ENCODE measurements at places on chromosomes 6 and 20.

DNA sequence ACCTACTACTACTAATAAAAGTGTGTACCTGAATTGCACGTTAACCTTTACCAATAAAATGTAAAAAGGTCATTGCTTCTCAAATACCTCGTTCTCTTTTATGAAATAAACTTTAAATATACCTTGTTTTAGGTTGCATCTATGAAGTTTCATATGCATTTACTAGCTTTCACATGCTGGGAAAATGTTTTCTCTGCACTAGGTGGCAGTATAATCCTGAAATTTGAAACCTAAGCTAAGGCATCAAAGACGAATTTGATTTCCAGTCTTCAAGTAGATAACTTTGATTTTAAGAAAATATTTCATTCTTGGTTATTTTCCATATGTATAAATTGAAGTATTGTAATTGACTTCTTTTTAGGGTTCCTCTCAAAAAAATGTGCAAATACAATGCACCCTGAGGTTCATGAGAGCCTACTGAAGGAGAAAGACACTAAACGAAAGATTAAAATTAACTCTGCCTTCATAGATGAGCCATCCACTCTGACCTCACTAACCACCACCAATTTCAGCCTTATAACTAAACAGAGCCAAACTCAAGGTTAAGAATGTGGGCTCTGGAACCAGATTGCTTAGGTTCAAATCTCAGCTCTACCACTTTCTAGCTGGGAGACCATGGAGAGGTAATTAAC lies 7.3 kb upstream of the COL9A1 start:
- DNase-seq = no peak

GRCh38 chr6:128886706-128887105 lies 3.8 kb downstream of the LAMA2 start:
- no peak for DNase-seq

- DNase-seq = peak; percentile 24
These were observed 102.2 kb downstream of the DCDC2 start for GRCh38 chr6:24255676-24256075.

- DNase-seq = no peak
These were observed 50.8 kb upstream of the JAG1 start for GRCh38 chr20:10724449-10725173.

DNA sequence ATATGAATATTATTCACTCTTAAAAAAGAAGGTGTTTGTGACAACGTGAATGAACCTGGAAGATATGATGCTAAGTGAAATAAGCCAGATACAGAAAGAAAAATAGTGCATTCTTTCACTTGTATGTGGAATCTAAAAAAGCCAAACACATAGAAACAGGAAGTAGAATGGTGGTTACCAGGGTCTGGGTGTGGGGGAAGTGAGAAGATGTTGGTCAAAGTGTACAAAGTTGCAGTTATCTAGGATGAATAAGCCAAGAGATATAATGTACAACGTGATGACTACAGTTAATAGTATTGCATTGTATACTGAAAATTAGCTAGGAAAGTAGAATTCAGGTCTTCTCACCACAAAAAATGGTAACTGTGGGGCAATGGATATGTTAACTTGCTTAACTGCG lies 151.1 kb upstream of the HCRTR2 start:
- no peak for DNase-seq

DNA sequence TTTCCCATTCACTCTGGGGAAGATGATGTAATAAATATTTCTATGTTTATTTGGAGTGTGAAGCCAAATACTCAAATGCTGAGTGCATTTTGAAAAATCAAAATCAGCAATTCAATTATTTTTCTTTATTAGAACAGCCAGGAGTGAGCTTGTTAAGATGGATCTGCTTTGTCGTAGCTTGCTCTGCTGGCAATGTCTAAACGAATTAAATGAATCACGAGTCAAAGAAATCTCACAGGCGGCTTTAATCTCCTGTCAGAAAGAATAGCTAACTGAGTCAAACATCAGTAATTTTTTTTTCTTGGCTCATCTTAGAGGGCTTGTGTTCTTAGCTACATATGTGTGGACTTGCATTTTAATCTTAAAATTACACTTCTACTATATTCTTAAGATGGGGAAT lies 100.2 kb upstream of the HMGN3 start:
- DNase-seq = no peak

GRCh38 chr6:155505608-155505989 lies 50.0 kb upstream of the NOX3 start:
- DNase-seq = no peak

- DNase-seq = no peak
These were observed 43.3 kb upstream of the CHRNA4 start for GRCh38 chr20:63404129-63405085.

DNA sequence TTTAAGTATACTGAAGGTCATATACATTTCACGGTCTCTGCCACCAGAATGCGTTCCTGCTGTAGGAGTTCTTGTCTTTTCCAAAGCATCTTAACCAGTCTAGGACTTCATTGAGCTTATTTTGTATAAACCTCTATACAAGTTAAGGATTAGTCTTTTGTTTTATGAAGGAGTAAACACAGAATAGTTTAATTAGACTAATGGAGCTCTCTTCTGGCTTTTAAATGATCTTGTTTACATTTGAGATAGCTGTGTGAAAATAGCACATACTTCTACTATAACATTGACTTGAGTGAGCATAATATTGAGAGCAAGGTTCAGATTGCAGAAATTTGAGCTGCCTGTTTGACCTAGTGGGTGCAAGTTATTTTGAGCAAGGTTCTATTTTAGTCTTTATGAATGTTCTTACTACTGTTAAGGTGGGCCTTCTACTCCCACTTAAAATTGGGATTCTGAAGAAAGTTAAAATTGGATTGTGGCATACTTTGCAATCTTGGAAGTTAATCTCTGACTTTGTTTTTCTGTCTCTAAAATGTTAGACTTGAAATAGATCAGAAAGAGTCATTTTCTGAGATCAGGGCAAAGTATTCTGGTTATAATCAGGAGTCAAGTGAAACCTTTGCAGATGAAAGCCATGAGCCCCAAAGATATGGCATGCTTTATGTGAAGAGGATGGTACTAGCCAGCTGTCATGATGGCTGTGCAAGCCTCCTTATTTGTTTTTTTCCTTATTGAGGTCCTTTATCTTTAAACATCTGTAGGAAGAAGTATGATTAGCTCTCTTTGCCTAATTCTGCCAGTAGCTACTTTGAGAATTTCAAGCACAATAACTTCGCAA lies 41.8 kb downstream of the RPRD1B start:
- no peak for DNase-seq

DNA sequence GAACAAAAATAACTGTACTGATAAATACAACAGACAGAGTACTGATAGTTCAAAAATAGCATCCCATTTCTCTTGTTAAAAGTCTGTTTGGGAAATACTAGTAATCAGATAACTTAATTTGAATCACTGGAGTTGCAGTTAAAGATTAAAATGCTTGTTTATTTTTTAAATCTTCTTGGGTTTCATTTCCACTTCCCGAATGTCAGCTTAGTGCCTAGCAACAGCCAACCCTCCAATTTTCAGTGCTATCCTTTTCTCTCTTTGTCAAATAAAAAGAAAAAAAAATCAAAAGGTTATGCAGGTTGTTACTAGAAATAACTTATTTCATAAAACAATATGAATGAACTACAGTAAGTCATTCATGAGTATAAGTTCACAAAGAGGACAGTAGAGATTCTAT lies 257.7 kb upstream of the STXBP5 start:
- DNase-seq = no peak

DNA sequence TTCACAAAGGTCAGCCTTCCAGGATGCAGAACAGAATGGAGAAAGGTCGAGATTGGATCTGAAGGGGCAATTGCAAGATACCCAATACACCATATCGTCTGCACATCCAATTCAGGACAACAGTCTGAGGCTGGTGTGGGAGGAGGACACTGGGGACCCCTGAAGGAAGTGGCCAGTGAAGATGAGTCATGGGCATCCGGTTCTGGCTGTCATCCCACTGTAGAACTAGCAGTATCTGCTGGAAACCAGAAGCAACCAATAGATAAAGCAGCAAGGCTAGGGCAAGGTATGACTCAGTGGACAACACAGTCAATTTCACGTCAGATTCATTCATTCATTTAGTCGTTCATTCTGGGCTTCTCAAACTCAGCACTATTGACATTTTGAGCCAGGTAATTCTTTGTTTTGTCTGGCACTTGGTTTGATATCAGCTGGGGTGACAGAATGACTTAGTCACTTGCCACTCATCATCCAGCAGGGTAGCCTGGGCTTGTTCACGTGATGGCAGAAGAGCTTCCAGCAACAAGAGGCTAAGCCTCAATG lies 30.3 kb upstream of the SHLD1 start:
- DNase-seq = no peak

DNA sequence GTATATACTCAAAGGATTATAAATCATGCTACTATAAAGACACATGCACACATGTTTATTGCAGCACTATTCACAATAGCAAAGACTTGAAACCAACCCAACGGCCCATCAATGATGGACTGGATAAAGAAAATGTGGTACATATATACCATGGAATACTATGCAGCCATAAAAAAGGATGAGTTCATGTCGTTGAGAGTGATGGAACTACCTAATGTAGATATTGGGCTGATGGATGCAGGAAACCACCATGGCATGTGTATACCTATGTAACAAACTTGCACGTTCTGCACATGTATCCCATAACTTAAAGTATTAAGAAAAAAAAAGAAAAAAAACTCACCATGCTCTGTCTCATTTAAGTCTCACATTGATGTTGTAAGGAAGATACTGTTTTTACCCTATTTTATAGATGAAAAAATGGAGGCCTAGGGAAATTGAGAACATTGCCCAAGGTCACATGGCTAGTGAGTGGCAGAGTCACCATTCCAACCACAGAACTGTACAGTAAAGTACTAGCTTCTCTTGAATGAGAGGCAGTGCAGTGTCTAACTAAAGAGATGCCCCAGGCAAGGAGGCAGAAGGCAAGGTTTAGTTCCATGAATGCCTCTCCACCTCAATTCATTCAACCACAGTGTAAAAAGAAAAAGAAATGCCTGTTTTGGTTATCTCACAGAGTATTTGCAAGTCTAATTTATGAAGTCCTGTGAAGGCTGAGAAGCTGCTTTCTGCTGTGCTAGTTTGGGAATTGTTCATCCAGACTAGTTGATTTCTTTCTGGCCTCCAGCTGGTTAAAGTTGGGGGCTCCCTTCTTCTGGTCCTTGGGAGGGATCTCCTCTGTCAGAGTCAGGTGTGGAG lies 68.2 kb downstream of the FIG4 start:
- no peak for DNase-seq

- DNase-seq = no peak
These were observed 2.2 kb downstream of the TMEM14C start for GRCh38 chr6:10725044-10725443.

GRCh38 chr20:59661153-59661552 lies 56.8 kb downstream of the PHACTR3 start:
- no peak for DNase-seq

DNA sequence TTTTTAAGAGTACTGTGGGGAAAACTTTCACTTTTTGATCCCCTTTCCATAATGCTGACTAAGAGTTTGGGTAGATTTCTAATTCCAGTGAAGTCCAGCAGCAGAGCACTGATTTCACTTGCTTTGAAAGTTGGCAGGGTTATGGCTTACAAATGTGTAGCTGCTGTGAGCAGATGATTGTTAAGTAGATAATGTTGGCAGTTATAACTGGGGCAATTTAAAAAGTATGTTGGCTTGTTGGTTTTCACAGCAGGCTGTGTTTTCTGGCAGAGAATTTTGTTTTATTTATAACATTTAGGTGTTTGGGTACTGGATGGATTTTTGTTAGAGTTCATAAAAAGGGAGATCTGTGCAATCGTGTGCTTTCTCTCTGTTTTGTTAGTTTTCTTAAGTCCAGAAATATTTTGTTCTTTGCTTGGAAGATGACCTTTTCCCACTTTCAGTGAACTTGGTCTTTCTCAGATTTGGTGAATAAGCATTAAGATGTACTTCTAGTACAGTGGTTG lies 31.4 kb downstream of the AFDN start:
- DNase-seq = peak; percentile 10

GRCh38 chr6:73519926-73520687 lies 725 bp downstream of the EEF1A1 start:
- DNase-seq = peak; percentile 72

DNA sequence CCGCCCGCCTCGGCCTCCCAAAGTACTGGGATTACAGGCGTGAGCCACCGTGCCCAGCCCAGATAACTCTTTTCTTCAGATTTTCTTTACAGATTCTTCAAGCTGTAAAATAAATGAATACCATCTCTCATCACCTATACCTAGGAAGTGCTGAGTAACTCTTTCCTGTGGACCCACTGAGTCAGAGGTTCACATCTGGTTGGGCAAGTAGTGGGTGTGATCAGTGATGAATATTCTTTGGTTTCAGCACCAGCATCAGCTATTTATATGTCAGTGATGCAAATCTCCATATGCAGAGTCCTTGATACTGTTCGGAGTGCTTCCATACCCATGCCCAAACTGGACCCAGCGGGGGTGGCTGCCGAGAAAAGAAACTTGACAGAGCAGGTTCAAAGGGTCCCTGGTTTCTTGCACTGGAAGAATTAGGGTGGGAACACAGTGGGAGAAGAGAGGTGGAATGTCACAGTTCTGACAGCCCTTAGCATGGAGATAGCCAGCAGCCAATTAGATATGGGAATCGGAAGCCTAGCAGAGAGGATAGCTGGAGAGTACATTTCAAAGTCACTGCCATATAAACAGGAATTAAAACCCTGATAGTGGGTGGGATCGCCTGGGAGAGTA lies 64.9 kb upstream of the DDR1 start:
- DNase-seq = no peak

- DNase-seq = no peak
These were observed 29.4 kb upstream of the ZNF831 start for GRCh38 chr20:59134182-59134581.

- no peak for DNase-seq
These were observed 25.6 kb downstream of the UTRN start for GRCh38 chr6:144310765-144311164.

GRCh38 chr6:36578030-36578429 lies 16.1 kb upstream of the SRSF3 start:
- no peak for DNase-seq

GRCh38 chr6:151716526-151716932 lies 91.0 kb upstream of the ESR1 start:
- DNase-seq = no peak

DNA sequence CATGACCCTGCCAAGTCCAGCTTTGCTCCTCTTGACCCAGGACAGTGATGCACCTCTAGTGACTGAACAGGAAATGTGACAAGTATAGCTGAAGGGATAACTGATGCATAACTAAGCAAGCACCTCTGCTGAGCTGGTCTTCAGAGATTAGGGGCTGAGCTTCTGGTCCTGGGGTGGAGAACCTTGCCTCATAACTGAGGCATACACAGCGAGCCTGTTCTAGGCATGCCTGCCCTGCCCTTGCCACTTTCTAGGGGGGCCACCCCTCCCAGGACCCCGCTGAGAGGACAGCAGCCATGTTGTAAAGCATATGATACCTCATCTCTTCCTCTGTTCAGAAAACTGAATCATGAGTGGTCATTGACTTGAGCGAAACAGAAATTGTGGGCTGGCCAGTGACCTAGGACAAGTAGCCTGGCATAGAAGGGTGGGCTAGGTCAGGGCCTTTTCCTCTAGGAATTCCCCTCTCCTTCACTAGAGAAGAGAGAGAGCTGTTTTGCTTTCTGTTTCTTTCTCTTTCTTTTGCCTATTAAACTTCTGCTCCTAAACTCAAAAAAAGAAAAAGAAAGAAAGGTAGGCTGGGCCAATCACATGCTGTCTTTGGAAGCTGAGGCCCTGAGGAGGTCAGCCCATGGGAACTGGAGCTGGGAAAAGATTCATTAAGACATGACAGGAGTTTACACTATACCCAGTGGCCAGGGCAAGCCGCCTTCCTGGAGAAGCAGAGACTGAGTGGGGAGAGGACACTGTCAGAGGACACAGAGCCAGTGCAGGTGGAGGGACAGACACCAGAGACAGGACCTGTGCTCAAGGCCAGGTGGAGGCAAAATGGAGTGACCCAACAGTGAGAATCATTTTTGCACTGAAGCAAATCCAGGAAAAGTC lies 23.1 kb downstream of the ALDH5A1 start:
- no peak for DNase-seq
